Activated CD4-positive, alpha-beta T cell treated with anti-CD3 and anti-CD28 coated beads, Interleukin-10, Interleukin-2, amounts not matched to agents 100 ng/mL and 50 ng/mL, durations not matched to agents 16 hours and 8 hours (primary cell): ENCODE measurements at places on chromosomes 4 and X.
A peak's percentile ranks its signal among the peaks of the same experiment; 100 is the strongest.

GRCh38 chrX:31523884-31524536 is 452.2 kb upstream of the FTHL17 start:
- no peak for DNase-seq

- no peak for DNase-seq
Measured at GRCh38 chr4:146247356-146247755, 33.0 kb downstream of the REELD1 start.

DNA sequence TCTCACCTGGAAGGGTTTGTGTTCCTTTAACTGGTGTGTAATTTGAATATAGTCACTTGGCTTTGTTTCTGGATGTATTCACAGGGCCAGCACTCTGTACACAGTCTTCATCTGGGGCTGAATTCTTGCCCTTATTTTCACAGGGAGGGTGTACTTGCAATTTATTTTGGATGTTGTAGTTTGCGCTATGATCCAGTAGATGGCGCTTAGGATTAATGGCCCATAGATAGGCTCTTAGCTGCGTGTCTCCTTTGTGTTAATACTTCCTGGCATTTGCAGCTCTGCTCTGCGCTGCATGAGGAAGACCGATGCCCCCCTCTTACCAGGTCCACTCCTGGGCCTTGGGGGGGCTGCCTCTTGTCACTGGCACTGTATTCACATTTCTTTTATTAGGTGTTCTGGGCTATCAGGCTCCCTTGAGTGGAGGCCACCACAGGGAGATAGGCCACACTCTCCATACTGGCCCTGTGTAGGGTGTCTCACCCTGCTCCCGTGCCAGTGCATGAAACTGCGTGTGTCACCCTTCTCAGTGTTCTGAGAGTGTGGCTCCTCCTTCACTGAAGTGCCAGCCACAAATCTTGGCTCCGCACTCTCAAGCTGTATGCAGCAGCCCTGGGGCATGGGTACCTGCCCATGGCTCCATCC is 562.2 kb downstream of the ZIC3 start:
- DNase-seq: peak; percentile 49

DNA sequence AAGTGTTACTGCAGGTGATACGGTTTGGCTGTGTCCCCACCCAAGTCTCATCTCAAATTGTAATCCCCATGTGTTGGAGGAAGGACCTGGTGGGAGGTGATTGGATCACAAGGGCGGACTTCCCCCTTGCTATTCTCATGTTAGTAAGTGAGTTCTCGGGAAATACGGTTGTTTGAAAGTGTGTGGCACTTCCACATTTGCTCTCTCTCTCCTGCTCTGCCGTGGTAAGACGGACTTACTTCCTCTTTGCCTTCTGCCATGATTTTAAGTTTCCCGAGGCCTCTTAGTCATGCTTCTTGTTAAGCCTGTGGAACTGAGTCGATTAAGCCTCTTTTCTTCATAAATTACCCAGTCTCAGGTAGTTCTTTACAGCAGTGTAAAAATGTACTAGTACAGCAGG is 65.2 kb upstream of the SLC7A11 start:
- DNase-seq: no peak
